Peyer's patch (tissue), 4 donors: ENCODE measurements at places on chromosomes 1 and 21.

- no peak overlapping the region for H3K4me3 ChIP-seq
- no peak for DNase-seq
- H3K36me3 ChIP-seq: no peaks in the 10 kb centered on the region
- no peaks in the 10 kb centered on the region for H3K27me3 ChIP-seq
- H3K27ac ChIP-seq: no peak overlapping the region
- H3K4me1 ChIP-seq: no peaks in the 10 kb centered on the region
Observed at GRCh38 chr1:56331207-56331891, 248.0 kb downstream of the PLPP3 start.

- peak overlapping the region; percentile 38 for H3K4me3 ChIP-seq
- no peaks in the 10 kb centered on the region for H3K36me3 ChIP-seq
Observed at GRCh38 chr1:186618401-186619170, 61.6 kb downstream of the PTGS2 start.

- no peak overlapping the region for H3K27ac ChIP-seq
- DNase-seq: no peak
- no peaks in the 10 kb centered on the region for H3K27me3 ChIP-seq
Observed at GRCh38 chr1:228213917-228214808, 6.3 kb downstream of the OBSCN start.

DNA sequence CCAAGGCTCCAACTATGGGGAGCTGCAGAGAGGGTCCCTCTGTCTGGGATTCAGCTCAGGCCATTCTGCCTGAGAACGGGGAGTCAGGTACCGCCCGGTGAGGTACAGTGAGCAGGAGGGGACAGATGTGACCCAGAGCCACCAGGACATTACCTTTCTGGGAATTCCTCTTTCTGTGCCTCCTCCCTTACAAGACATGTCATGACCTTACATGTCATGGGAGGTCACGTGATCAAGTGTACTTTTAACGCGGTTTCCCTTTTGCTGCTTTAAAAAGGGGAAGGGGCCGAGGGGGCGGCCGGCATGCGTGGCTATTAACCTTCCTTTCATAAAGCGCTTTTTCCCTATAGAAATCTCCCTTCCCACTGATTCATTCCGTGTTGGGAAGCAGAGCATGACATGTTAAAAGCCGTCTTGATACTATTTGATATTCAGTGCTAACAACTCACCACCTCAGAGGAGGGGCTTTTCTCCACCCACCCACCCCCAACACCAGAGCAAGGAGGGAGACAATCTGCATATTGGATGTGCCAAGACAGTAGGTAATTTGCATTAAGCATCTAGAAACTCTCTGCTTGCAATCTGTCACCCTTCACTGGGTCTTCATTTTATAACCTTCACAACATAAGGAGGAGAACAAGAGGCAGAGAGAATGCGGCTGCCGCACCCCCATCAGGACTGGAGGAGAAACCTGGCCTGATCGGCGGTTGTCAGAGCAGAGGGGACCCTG is 113.6 kb upstream of the VAMP3 start:
- H3K27ac ChIP-seq: no peak overlapping the region
- no peak for DNase-seq
- H3K27me3 ChIP-seq: no peaks in the 10 kb centered on the region
- no peaks in the 10 kb centered on the region for H3K36me3 ChIP-seq

DNA sequence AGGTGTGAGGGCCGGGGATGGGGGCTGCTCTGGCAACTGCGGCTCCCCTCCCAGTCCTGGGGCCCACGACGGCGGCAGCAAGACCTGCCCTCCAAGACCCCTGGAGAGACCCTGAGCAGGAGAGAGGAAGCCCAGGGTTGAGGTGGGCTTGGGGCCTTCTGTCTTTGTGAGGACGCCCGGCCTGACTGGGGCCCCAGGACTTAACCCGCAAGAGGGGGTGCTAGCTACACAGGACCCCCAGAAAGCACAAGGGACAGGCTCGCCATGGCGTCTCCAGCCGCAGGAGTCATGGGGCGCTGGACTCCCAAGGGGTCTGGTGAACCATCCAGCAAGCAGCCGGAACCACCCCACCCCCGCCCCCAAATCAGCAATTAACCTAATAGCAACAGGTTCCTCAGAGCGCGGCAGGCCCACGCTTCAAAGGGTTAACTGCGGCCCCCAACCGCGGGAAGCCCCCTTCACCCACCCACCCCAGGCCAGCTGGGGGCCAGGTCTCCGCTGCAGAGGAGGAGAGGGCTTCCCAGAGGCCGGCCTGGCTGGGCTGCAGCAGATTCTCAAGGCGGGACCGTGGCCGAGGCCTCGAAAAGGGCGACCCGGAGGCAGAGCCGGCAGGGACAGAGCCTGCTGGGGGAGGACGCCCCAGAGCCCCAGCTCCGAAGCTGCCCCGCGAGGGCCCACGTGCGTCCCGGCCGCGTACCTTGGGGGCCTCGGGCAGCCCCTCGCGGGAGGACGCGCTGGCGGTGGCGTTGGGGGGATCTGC is 525 bp downstream of the C1QTNF12 start:
- H3K27me3 ChIP-seq: no peaks in the 10 kb centered on the region
- no peak overlapping the region for H3K27ac ChIP-seq
- peaks cover 13% of the 10 kb centered on the region for H3K4me1 ChIP-seq
- DNase-seq: no peak
- H3K4me3 ChIP-seq: no peak overlapping the region

- H3K27me3 ChIP-seq: no peaks in the 10 kb centered on the region
- H3K27ac ChIP-seq: no peak overlapping the region
- no peak overlapping the region for H3K4me3 ChIP-seq
- DNase-seq: no peak
- H3K36me3 ChIP-seq: no peaks in the 10 kb centered on the region
- H3K4me1 ChIP-seq: no peaks in the 10 kb centered on the region
Observed at GRCh38 chr1:210706246-210706645, 377.5 kb downstream of the HHAT start.

DNA sequence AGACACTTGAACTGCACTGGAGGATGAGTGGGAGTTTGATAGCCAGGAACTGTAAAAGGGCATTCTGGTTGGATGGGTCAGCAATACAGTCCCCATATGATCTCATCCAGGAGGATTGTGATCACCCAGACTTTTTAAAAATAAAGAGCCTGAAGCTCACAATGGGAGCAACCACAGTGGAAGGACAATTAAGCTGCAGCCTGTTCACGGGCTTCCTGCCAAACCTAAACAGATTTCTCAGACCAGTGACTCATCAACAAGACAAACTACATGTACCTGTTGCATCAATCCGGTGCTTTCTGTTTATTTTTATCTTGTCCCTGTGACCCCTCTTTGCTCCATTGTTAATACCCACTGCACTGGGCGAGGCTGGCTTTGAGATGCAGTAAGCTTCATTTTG is 52.3 kb downstream of the PAPPA2 start:
- H3K27me3 ChIP-seq: no peaks in the 10 kb centered on the region
- no peaks in the 10 kb centered on the region for H3K36me3 ChIP-seq
- no peak overlapping the region for H3K4me3 ChIP-seq
- H3K27ac ChIP-seq: no peak overlapping the region
- no peaks in the 10 kb centered on the region for H3K4me1 ChIP-seq

DNA sequence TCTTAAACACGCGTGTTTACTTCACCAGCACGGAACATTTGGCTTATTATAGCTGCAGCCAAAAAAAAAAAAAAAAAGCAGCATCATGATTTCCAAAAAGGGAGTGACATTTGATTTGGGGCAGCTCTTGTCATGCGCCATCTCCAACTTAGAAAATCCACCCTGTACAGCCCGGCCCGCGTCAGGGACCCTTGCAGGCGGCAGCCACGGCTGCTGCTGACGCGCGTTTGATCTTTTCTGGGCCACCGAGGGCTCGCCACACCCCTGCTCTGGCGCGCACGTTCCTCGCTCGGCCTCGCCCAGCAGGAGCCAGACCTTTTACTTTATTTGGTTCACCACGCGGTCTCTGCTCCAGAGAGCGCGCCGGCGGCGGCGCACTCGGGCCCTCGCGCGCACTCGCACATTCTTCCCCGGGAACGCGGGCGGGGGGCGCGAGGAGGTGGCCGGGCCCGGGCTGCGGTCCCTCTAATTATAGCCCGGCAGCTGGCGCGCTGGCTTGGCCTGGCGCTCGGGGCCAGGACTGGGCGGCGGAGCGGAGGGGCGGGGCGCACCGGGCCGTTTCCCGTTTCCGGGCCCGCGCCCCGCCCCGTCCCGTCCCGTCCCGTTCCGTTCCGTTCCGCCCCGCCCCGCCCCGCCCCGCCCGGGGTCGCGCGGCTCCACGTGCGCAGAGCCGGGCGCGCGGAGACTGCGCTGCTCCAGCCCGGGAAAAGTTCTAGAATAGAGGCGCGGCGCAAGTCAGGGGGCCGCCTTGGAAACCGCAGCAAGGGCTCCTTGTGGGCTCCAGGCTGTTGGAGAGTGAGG is 10.2 kb downstream of the IRF2BP2 start:
- peak; percentile 93 for DNase-seq
- H3K27me3 ChIP-seq: no peaks in the 10 kb centered on the region
- peaks cover 10% of the 10 kb centered on the region for H3K4me1 ChIP-seq
- H3K27ac ChIP-seq: peak overlapping the region; percentile 100
- H3K4me3 ChIP-seq: peak overlapping the region; percentile 59

- no peaks in the 10 kb centered on the region for H3K27me3 ChIP-seq
- H3K4me1 ChIP-seq: no peaks in the 10 kb centered on the region
- no peak overlapping the region for H3K27ac ChIP-seq
- no peaks in the 10 kb centered on the region for H3K36me3 ChIP-seq
Observed at GRCh38 chr1:55699228-55699627, 484.1 kb upstream of the USP24 start.

GRCh38 chr21:33643658-33644311 is 1.5 kb downstream of the ITSN1 start:
- peak overlapping the region; percentile 79 for H3K27ac ChIP-seq
- no peak for DNase-seq
- H3K36me3 ChIP-seq: no peaks in the 10 kb centered on the region
- peaks cover 6% of the 10 kb centered on the region for H3K4me1 ChIP-seq

DNA sequence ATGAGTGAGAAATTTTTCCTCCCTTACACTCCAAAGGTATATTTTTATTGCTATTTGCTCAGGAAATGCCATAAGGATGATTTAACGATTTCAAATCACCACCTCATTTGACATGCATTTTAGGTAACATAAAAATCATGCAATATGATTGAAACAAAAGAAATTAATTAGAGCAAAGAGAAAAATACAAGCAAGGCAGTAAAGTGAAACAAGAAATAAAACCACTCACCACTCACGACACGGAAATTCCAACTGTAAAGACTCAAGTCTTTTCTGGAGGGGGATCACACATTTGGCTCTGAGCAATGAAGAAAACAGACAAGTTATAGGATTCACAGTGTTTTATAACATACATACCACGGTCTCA is 86.8 kb upstream of the ARHGAP29 start:
- no peak overlapping the region for H3K4me3 ChIP-seq
- no peak overlapping the region for H3K27ac ChIP-seq
- no peaks in the 10 kb centered on the region for H3K27me3 ChIP-seq
- H3K36me3 ChIP-seq: no peaks in the 10 kb centered on the region

DNA sequence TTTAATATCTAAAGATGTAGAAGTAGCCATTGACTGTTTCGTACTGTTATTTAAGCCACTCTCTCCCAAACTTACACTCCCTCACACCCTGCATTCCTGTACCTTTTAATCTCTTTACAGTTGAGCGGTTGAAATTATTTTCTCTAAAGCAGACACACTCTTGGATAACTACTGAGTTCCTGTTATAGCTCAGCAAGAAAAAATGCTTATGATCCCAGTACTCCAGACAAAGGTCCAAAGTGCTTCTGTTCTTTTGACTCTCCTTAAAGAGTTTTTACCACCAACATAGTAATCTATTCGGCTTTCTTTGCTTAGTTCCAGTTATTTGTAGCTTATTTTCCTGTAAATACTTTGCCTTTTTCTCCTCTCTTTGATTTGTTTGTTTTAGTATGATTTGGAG is 100.1 kb downstream of the ATF6 start:
- no peak overlapping the region for H3K4me3 ChIP-seq
- no peaks in the 10 kb centered on the region for H3K4me1 ChIP-seq
- no peaks in the 10 kb centered on the region for H3K27me3 ChIP-seq
- no peaks in the 10 kb centered on the region for H3K36me3 ChIP-seq

DNA sequence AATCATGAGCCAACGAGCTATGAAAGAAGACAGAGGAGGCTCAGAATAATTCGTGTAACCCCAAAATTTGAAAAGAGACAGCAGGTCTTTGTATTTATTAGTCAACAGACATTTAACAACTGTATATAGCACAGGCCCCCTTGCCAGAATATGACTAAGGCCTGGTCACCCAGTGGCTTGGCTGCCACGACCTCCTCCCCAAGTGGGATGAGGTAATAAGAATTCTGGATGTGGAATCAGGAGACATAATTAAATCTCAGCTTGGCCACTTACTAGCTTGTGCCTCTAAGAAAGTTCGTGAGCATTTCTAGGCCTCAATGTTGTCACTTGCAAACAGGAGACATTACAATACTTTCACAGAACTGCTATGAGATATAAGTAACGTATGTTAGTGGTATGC is 134.2 kb upstream of the TNFSF4 start:
- H3K4me1 ChIP-seq: no peaks in the 10 kb centered on the region
- H3K27me3 ChIP-seq: no peaks in the 10 kb centered on the region
- no peak overlapping the region for H3K27ac ChIP-seq

- H3K27ac ChIP-seq: no peak overlapping the region
- DNase-seq: no peak
- no peaks in the 10 kb centered on the region for H3K4me1 ChIP-seq
- no peaks in the 10 kb centered on the region for H3K36me3 ChIP-seq
- H3K4me3 ChIP-seq: no peak overlapping the region
Observed at GRCh38 chr1:204896787-204897469, 26.3 kb downstream of the NFASC start.

GRCh38 chr1:184533049-184533448 is 146.2 kb downstream of the C1orf21 start:
- no peak overlapping the region for H3K4me3 ChIP-seq
- no peaks in the 10 kb centered on the region for H3K27me3 ChIP-seq
- H3K4me1 ChIP-seq: no peaks in the 10 kb centered on the region
- H3K36me3 ChIP-seq: no peaks in the 10 kb centered on the region
- DNase-seq: no peak

GRCh38 chr1:229076195-229076594 is 194.7 kb upstream of the RAB4A start:
- no peaks in the 10 kb centered on the region for H3K27me3 ChIP-seq
- H3K4me3 ChIP-seq: no peak overlapping the region
- H3K27ac ChIP-seq: no peak overlapping the region
- no peak for DNase-seq

- H3K27me3 ChIP-seq: no peaks in the 10 kb centered on the region
- DNase-seq: no peak
- no peak overlapping the region for H3K4me3 ChIP-seq
Observed at GRCh38 chr1:245750261-245750660, 595.5 kb downstream of the KIF26B start.

GRCh38 chr1:7404046-7404742 is 366.9 kb upstream of the VAMP3 start:
- H3K4me3 ChIP-seq: no peak overlapping the region
- no peaks in the 10 kb centered on the region for H3K4me1 ChIP-seq
- H3K27ac ChIP-seq: no peak overlapping the region
- DNase-seq: peak; percentile 23
- no peaks in the 10 kb centered on the region for H3K36me3 ChIP-seq
